GM20000 (cell line): ENCODE measurements at places on chromosomes 6 and 20.

DNA sequence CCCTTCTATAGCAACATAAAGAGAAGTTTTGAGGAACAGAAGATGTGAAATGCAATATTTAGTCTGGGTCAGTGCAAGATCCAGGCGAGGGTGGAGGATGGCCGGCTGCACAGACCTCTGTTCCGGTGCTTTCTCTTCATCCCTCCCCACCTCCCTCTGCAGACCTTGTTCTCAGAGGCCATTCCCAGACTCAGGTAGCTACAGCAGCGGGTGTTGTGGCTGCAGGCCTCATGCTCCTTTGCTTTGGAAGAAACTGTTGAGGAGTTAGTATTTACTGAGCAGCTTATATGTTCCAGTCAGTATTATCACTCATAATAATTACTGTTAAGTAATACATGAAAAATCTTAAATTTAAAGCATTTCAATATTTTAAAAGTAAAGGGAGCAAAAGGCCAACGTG, 1.7 kb downstream of the BTN3A3 start:
- no peak for DNase-seq

- DNase-seq: no peak
These were observed 43.4 kb downstream of the LYRM4 start for GRCh38 chr6:5217356-5217755.

DNA sequence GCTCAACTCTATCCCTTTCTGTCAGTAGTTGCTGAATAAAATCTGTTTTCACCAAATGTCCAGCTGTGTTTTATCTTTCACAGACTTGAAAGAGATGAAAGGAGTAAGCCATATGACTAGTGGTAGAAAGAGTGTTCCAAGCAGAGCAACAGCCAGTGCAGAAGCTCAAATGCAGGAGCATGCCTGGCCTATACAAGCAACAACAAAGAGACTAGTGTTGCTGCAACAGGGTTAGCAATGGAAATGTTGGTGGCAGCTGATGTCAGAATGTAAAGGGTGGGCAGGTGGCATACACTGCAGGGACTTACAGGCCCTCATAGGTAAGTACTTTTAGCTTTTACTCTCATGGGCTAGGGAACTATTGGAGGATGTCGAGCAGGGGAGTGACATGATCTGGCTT, 5.2 kb upstream of the HINT3 start:
- no peak for DNase-seq

- no peak for DNase-seq
These were observed 219.0 kb downstream of the THBS2 start for GRCh38 chr6:169034516-169035167.

GRCh38 chr20:63529180-63529860, 7.9 kb downstream of the PTK6 start:
- no peak for DNase-seq

DNA sequence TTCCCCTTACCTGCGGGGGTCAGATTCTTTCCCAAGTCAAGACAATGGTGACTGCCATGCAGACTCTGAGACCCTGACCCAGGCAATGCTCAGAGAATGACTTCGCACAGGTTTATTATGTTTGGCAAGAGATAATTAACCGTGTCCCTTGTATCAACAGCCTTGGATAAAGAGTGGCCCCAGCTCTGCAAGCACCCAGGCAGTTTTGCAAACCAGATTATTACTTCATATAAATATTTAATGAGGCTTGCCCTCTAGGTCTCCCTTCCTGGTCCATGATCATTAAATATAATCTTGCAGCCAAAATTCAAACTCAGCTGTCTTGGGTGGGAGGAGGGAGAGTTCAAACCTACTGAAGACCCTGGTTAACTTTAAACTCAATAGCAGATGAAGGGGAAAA, 156.5 kb downstream of the ANKRD60 start:
- no peak for DNase-seq

DNA sequence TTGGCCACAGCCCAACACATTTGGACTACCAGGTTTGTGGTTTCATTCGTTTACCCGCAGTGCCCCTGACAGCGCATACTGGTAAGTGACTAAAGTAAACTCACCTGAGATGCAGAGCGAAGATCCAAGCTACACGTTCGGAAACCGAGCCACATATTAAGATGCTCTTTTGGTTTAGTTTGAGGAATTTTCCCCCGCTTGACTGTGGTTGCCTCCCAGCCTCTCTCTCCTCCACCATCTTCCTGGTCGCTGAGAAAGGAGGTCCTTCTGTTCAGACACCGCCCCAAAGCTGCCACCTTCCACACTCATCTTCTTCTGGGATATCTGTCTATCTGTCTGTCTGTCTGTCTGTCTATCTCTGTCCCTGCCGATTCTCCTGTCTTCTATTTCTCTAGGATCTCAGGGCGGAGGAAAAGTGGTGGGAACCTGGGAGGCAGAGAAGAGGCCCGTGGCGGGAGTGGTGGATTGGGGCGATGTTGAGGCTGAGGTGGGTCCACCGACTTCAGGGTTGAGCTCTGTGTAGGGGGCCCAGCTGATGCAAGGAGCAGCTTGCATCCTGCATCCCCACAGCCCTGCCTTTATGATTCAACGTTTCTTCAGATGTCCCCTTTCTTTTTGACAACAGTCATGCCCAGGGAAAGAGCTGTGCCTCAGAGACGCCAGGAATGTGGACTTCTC, 196.9 kb upstream of the ZNF184 start:
- no peak for DNase-seq

- no peak for DNase-seq
These were observed 211.9 kb upstream of the PMEPA1 start for GRCh38 chr20:57921676-57922075.

DNA sequence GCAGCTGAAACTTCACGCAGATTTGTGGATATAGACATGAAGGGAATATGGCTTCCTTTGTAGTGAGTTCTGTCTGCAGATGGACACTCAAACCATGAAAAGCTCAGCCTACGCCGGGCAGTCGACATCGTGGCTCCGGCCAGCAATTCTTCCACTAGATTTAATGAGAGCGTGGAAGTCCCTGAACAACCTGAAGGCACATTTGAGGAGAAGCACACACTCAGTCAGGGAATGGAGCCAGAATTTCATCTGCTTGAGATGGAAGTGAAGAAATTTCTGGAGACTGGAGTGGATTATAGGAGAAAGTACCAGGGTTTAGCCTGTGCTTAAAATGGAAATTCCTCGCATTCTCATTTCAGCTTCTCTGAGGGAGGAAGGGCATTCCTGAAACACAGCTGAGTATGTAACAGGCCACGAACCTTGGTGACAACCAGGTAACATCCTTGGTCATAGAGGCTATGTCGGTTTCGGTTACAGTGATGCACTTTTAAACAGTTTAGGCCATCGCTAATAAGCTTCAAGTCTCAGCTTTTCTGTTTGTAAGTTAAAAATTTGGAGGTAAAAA, 80.5 kb upstream of the AGPAT4 start:
- no peak for DNase-seq

DNA sequence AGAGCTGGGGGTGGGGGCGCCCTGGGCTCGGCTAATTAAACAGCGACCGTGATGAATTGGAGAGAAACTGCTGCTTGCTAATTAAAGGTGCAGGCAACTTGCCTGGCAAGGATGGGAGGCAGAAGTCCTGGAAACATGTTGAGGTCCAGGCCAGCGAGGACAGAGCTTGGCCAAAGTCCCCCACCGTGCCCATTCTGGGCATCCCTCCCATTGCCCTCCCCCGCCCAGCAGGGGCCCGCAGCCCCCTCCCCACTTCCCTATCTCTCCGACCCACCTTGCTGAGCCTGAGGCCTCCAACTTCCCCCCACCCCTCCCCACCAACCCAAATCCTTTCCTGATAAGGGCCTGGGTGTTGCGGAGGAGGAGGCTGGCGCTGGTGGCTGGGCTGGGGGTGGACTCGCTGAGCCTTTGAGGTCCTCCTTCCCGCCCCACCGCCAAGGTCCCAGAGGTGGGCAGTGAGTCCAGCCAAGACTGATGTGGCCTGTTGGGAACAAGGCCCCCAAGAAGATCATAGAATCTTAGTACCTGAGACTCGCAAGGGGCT, 23.3 kb downstream of the C20orf203 start:
- DNase-seq: no peak

DNA sequence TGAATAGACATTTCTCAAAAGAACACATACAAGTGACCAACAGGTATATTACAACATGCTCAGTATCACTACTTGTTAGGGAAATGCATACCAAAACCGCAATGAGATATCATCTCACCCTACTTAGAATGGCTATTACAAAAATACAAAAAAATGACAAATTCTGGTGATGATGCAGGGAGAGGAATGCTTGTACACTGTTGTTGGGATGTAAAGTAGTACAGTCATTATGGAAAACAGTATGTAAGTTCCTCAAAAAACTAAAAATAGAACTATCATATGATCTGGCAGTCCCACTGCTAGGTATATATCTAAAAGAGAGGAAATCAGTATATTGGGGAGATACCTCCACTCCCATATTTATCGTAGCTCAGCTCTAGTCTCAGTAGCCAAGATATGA, 10.9 kb upstream of the SLC17A5 start:
- DNase-seq: no peak

- no peak for DNase-seq
These were observed 2.8 kb upstream of the NEU1 start for GRCh38 chr6:31865205-31866118.

- DNase-seq: no peak
These were observed 4.2 kb upstream of the GPR31 start for GRCh38 chr6:167161851-167162467.

DNA sequence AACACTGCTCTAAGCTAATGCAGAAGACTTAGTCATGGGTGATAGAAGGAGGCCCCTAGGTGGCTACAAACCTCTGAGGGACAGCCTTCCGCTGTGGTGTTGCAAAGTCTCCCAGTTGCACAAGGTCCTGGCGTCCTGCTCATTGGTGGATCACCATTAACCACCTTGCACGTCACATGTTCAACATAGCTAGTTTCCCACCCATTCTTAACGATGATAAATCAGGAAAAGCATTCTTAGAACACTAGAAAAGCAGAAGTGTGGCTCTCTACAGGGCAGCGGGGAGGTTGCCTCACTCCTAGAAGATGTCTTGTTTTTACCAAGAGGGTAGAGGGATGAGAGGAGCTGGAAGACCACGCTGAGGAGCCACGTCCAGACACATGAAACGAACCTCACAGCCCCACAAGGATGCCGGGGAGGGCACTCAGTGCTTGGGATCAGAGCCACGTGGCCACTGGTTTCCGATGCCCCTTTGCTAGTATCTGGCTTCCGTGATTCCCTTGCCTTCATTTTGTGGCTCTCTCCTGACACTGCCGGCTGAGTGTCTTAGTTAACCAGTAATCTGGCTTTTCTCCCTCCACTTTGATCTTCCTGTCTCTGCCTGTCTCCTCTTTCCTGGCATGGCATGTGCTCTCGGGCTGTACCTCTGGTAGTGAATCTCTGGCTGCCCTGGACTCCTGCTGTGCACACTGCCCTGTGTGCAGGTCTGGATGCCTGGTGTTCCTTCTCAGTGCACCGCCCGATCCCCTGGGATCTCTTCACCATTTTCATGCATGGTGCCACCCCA, 91.4 kb upstream of the NEDD9 start:
- DNase-seq: no peak

DNA sequence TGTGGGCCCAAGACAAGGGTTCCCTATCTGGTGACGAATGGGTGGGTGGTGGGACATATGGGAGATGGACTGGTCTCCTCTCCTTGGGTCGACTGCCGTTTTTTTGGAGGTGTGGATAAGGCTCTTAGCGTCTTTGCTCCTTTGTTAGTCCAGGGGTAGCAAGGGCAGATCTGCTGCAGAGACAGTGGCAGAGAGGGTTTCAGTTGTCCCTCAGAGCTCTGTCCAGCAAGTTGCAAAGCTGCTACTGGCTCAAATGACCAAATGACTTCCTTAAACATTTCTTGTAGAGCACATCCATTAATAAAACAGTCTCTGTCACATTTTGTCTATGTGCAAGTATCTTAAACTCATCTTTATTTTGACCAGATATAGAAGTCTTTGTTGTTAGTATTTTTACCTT, 508.0 kb upstream of the ADGRB3 start:
- no peak for DNase-seq

- DNase-seq: no peak
These were observed 103.2 kb downstream of the TOX2 start for GRCh38 chr20:44017905-44018258.

DNA sequence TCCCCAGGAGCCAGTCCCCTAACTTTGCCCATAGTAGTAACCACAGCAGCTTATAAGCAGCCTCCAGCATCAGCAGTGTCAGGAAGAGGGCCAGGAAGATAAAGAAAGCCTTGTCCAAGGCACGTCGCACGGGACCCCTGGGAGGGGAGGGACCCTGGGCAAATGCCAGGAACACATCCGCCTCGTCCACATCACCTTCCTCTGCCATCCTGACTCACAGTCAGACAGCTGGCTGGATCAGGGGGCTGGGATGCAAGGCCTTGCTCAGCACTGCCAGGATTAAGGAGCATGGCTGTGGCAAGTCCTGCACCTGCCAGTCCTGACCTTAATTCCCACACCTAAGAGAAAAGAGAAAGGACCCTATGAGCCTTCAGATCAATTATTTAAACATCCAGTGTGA, 11.5 kb upstream of the ZBTB22 start:
- DNase-seq: no peak

- DNase-seq: no peak
These were observed 20.5 kb upstream of the FOXC1 start for GRCh38 chr6:1589208-1589607.

GRCh38 chr6:150291968-150292710, 76.7 kb upstream of the IYD start:
- no peak for DNase-seq

DNA sequence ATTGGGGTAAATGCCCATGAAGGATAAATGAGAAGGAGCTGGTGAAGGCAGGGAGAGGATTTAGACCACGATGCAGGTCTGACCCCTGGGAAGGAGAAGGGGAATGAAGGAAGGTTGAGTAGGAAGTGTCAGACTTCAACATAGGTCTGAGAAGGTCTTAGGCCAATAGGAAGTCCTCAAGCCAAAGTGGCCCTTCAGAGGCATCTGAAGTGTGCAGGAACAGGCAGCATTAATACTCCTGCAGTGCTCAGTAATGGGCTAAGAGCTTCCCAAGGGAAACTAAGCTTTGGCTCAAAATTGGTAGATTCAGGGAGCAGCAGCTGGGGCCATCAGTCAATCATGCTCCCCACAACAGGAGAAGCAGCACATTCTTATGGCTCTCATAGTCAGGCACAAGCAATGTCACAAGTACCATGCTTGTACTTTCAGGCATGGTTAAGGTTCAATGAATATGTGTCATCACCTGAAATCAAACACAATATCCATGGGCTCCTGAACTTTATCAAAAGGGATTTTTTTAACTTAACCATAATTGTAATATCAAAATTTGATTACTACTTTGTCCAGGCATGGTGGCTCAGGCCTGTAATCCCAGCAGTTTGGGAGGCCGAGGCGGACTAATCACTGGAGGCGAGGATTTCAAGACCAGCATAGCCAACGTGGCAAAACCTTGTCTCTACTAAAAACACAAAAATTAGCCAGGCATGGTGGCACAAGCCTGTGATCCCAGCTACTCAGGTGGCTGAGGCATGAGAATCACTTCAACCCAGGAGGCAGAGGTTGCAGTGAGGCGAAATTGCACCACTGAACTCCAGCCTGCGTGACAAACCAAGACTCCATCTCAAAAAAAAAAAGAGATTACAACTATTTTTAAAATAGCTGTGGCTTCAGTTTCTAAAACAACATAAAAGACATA, 9.9 kb downstream of the RALGAPA2 start:
- DNase-seq: no peak

- no peak for DNase-seq
These were observed 127.1 kb downstream of the COL9A1 start for GRCh38 chr6:70175770-70176169.
